ENCODE measurements at places on chromosomes 5 and 9.

DNA sequence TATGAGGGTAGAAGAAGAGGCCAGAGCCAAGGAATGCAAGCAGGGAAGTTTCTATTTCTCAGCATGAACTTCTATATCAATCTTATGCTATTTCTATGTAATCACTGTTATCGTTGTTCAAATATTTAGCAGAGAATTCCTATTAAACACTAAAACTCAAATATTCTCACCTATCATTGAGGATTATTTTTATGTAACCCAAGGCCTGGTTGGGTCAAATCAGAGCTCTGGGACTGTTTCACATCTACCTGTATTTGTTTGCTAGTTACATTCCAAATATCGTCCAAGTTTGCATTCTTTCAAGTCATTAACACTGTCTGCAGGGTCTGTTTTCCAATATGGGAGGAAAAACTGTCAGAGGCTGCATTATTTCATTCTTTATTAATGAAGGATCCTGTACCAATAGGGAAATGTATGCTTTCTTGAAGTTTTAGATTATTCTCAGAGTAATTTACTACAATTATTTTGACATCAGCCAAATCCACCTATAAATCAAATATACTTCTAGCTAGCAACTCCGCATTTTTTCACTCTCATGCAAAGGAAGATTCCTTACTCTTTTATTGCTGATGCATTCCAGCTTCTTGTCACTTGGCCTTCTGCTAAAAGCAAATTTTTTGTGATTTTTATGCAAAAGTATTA, 52.2 kb downstream of the LURAP1L start:
- DNase-seq = no peak

DNA sequence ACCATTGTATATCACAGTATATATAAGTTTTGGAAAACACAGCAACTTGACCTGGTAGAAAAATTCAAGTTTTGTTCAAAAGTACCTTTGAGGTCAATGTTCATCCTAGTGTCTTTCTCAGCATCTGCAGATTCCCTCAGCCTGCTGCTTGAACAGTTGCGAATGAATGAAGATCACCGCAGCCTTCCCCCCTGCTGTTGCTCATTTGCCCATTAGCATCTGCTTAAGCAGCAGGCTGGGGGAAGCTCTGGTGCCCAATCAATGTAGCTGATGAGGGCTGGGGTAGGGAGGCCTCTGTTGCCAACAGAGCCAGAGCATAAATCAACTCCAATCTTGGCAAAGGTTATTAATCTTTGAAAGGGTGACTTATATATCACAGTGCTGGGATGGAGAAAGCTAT, 586.5 kb upstream of the PTPRD start:
- DNase-seq = no peak

DNA sequence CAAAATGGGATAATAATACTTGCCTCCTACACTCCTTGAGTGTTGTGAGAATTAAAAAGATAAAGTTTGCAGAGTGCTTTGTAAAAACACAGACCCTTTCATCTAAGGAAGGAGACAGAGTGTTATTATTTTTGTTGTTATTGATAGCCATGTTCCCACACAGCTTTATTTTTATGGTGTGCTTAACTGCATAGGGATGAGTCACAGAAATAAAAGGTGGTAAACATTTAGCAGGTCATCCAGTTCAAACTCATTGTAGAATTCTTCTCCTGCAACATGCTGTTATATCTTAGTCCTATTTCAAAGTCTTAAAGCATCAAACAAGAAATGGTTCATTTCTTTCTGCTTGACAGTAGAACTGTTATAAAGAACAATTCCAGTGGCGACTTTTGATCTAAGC, 367.5 kb upstream of the ACTBL2 start:
- no peak for DNase-seq

DNA sequence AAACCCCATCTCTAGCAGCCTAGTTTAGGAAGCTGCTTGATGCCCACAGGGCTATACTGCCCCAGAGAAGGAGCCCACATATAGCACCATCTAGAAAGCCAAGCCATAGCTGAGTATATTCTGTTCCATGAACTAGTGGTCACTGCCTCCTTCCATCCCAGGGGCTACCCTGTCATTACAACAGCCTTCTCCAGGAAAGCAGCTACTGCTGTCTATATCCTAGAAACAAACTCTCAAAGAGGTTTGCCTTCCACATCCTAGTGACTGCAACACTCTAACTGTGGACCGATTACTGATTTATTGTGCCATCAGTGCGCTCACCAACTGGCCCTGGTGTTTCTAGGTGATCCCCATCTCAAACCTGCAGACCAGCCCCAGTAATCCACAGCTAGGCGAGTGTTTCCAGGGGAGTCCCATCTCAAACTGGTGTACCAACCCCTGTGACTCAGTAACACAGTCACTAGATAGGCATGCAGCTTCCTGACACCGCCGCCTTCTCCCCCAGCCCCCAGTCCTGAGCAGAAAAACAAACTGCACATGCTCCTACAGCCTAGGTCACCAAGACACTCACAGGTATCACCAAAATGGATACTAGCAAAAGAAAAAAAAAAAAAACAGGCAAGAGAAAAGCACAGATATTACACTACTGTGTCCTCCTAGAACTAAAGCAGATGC, 14.8 kb downstream of the SPTLC1 start:
- no peak for DNase-seq

GRCh38 chr5:115992848-115993350, 30.6 kb downstream of the LVRN start:
- no peak for DNase-seq

DNA sequence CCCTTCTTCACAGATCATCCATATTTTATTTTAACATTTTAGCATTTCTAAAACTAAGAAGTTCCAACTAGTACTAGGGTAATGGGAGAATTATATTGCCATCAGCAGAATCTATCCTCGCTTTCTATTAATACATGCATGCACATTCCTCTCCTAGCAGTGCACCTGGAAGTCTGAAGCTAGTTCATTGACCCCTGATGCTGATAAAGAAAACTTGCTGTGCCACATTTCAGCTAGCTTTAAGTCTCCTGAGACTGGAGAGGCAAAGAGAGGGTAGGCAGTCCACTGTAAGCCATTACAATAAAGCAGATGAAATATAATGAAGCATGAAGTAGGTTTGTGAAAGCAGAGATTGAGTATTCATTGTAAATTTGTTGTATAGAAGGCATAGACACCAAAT, 15.8 kb downstream of the MINAR2 start:
- DNase-seq = no peak

DNA sequence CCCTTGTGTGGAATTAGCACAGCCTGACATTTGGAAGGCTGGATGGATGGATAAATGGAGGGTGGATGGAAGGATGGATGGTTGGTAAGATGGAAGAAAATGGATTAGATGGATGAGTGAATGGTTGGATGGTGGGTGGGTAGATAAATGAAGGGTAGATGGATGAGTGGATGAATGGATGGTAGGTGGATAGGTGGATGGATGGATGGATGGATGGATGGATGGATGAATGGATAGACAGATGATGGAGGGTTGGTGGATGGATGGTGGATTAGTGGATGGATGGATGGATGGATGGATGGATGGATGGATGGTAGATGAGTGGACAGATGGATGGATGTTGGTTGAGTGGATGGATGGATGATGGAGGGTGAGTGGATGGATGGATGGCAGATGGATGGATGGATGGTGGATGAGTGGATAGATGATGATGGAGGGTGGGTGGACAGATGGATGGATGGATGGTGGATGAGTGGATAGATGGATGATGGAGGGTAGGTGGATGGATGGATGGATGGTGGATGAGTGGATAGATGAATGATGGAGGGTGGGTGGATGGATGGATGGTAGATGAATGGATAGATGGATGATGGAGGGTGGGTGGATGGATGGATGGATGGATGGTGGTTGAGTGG, 175.6 kb upstream of the PPP1R26 start:
- DNase-seq = no peak

DNA sequence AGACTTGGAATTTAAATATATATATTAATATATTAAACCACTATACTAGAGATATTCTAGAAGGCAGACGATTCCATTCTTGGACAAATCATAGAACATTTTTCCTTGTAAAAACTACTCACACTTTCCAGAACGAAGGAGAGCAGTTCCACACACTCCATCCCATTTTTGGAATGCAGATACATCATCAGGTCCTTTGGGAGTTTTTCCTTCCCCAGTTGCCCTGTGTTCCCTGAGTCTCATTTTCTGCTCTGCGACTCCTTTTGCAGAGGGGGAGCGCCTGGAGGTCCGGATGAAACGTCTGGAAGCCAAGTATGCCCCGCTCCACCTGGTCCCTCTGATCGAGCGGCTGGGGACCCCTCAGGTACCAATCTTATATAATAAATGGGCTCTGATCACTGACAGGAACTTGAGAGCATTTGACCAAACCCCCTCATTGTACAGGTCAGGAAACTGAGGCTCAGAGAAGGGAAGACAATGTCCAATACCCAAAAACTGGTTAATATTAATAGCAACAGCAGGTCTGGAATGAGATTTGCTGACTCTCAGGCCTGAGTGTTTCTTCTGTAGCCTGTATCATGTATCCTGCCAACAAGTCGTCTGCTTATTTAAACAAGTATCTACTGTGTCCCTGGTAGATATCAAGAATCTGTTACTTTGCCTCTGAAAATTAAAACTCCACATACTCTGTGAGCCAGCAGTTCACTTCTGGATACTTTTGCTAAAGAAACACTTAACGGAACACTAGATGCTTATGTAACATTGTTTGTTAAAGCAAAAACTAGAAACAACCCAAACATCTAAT, 76.8 kb upstream of the NIPAL4 start:
- DNase-seq = no peak

- no peak for DNase-seq
These were observed 116.1 kb downstream of the GIN1 start for GRCh38 chr5:103003872-103004271.

DNA sequence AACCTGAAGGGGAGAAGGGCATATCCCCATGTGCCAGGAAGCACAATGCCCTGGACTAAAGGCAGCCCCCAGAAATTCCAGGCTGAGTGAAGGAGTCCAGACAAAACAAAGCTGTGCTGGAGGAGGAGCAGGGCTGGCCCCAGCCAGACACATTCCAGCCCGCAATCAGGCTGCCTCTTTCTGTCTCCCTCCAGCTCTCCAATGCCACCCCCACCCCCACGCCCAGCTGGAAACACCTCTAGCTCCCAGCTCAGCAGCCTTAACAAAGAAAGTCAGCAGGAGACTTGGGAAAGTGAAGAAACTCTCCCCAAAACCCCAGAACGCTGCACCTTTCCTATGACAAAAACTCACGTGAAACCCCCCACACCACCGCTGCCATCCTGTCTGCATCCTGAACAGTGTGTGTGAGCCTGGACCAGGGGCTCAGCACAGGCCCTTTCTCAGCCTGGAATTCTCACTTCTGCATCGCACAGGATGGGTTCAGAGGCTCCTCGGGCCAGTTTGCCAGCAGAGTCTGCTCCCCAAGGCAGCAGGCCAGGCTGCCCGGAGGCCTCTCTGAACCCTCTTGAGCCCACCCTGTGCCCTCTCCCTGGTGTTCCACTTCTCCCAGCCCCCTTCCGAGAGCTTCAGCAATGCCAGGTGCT, 96.2 kb upstream of the ICE1 start:
- no peak for DNase-seq

DNA sequence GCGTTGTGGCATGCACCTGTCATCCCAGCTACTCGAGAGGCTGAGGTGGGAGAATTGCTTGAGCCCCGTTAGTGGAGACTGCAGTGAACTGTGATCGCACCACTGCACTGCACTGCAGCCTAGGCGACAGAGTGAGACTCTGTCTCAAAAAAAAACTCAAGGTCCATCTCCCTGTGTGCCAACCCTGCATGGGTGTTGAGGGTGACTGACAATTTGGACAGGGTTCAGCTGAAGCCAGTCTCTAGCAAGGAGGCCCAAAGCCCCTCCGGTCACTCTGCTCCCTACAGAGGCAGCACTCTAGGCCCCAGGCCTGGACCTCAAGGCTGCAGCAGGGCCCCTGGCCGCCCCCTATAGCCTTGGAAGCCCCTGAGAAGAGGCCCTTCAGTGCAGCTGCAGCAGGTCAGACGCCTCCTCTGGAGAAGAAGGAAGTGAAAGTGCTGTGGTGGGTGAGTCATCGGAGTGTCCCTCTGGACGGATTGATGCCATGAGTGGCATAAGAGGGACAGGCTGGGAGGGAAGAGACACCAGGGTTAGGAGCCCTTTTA, 39.2 kb upstream of the NEK6 start:
- no peak for DNase-seq

GRCh38 chr5:106784846-106785245, 885.9 kb downstream of the EFNA5 start:
- no peak for DNase-seq

- no peak for DNase-seq
These were observed 203.9 kb downstream of the RAB3C start for GRCh38 chr5:58786711-58787303.

DNA sequence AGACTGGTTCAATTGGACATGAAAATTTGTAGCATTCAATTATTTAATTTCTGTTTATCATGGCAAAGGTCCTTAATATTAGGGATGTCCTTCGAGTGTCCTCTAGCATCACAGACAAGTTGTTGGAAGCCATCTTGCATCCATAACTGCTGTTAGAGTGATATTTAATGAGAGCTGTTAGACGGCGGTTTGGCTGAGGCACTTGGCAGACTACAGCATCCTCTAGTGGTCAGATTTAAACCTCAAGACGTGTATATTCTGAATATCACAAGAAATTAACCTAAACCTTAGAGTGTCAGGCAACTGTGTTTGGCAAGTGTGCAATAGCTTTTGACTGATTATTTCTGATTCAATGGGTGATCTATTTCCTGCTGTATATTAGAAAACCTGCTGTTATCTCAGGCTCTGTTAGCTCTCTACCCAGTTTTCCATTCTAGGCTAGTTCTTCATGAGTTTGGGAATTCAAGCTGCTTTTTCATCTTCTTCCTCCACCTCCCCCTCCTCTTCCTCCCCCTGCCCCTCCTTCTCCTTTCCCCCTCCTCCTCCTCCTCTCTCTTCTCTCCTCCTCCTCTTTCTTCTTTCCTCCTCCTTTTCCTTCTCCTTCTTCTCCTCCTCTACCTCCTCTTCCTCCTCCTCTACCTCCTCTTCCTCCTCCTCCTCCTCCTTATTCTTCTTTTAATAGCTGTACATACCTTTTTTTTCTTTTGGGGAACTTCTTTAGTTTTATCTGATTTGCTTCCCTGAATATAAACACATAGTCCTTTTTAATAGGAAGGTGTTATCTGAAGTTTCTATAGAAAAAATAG, 8.6 kb downstream of the SPINK1 start:
- peak; percentile 77 for DNase-seq

DNA sequence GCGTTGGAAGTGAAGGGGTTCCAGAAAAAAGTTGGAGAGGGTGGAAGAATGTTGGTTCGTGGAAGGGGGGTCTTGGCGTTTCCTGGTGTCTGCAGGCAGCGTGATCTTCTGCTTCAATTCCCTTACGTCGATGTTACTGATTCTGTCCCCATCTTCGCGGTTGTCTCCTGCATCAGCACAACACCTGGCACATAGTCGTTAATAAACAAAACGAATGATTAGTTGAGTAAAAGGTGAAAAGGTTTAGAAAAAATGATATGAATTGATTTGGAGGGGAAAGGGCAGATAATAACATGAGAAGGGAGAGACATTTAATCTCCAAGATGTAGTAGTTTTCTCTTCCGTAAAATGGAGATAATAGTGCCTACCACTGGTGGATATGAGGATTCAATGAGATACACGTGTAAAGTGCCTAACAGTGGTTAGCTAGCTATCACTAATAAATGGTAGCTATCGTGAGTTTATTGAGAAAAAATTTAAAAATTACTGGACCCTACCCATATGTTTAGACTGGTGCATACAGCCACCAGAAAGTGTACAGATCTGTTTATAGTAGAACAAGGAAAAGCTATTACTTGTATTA, 556 bp downstream of the MTREX start:
- no peak for DNase-seq

GRCh38 chr5:115594128-115595047, 7.9 kb downstream of the TICAM2 start:
- DNase-seq = no peak
